ENCODE measurements at places on chromosomes 3 and 15. TPM values are rescaled to one million over a fixed set of nuclear protein-coding genes. Genes with fewer than 3 reads are reported as not detected.

The UBR1 gene
- 17.8 TPM for polyA plus RNA-seq

The SCN5A gene
- polyA plus RNA-seq, result 8.5 TPM

The SLITRK3 gene
- 0.24 TPM for polyA plus RNA-seq

DNA sequence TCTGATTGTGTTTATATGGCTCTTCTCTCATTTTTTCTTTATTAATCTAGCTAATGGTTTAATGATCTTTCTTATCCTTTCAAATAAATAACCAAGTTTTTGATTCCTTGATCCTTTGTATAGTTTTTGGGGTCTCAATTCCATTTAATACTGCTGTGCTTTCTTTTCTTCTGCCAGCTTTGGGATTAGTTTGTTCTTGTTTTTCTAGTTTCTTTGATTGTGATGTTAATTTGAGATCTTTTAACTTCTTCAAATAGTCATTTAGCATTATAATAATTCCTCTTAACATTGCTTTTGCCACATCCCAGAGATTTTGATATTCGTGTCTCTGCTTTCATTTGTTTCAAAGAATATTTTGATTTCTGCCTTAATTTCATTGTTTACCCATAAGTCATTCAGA, 1126.6 kb downstream of the NAALADL2 start:
- DNase-seq, result no peak

- DNase-seq, result no peak
These were observed 8.1 kb downstream of the SEC13 start for GRCh38 chr3:10312861-10313260.

DNA sequence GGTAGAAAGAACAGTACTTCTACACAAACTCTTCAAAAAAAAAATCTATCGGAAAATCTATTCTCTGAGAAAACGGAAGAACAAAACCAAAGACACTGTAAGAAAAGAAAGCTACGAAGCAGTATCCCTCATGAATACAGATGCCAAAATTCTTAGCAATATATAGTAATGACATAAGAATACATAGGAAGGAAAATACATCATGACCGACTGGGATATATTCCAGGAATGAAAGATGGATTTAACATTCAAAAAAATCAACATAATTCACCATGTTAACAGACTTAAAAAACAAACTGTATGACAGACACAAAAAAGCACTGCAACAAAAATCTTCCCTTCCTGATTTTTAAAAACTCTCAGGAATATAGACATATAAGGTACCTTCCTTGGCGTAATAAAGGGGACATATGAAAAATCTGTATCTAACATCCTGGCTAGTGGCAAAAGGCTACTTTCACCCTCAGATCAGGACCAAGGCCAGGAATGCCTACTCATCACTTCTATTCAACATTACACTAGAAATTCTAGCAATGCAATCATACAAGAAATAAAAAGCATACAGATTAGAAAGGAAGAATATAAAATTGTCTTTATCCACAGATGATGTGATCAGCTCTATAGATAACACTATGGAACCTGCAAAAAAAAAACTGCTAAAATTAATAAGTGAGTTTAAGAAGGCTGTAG, 77.6 kb upstream of the XXYLT1 start:
- no peak for DNase-seq

DNA sequence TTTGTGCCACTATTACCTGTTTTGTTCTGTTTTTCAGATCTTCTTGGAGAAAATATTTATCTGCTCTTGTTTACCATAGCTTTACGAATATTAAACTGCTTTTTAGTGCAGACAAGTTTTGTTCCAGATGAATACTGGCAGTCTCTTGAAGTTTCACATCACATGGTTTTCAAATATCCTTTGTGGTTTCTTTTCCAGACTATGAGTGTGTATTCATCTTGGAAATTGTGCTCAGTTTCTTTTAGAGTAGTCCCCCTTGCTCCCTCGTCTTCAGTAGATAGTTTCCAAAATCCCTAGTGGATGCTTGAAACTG, 1.2 kb downstream of the PIGB start:
- no peak for DNase-seq

- no peak for DNase-seq
These were observed 72.8 kb downstream of the DLG1 start for GRCh38 chr3:197225579-197225978.

DNA sequence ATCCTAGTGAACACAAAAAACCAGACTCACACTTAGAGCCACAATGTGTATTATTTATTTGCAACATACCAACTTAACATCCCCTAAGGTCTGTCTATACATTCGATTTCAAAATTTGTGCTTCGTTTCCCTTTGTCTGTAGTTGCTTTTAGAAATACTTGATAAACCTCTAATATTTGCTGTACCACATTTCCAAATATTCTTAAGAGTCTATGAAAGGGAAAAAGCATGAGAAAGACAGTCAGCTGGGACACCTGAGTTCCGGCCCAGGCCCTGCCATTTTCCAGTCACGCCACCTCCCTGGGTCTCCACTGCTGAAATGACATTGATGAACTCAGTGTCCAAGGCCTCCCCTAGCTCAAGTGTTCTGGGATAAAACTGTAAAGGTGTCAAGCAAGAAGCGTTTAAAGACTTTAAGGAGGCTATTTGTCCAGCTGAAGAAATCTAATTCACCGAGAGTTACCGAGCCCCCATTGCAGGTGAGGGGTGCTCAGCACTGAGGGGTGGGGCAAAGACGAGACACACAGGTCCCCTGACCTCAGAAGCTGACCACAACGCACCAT, 26.6 kb downstream of the LRRC2 start:
- DNase-seq, result no peak

DNA sequence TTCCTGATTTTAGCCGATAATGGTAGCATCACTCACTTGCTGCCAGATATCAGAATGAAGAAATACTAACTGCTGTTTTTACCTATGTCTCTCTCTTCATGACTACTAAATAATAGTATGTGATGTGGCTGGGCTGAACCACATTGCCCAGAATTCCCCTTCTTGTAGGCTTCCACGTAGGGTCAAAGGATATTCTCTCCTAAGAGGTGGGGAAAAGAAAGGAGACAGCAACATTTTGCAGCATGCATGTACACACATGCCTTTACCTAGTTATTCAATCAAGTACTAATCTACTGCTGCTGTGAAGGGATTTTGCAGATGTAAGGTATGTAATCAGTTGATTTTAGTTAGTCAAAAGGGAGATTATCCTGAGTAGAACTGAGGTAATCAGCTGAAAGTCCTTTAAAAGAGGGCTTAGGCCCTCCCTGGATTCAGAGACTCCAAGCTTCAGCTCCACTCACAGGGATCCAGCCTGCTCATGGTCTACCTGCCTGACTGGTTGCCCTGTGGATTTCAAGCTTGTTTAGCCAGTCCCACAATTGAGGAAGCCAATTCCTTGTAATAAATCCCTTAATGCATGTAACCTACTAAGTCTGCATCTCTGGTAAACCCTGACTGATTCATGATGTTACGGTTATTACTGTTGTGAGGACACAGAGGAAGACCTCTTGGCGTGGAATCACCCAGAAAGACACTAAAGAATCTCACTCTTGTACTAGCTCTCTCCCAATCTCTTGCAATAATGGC, 20.4 kb downstream of the PLD1 start:
- no peak for DNase-seq

DNA sequence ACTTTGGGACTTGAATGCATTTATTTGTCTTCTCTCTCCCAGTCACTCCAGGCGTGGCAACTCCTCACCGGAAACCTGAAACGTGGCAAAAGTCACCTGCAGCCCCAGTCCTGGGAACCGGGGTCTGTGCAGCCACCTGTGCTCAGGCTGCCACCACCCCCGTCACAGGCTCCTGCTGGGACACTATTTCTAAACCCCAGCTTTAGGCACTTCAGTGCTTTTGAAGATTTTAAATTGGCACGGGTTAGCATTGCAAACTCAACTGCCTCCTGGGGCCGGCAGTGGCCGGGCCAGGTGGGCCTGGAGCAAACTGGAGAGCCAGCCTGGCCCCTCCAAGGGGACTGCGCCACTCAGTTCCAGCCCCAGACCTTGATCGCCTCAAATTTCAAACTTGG, 146.7 kb upstream of the IQSEC1 start:
- no peak for DNase-seq

Data from cardiac muscle cell (in vitro differentiated cells and primary cell).